Transverse colon (tissue), 4 donors: ENCODE measurements at places on chromosomes 12 and 14. TPM values are rescaled to one million over a fixed set of nuclear protein-coding genes. Genes with fewer than 3 reads are reported as not detected.

DNA sequence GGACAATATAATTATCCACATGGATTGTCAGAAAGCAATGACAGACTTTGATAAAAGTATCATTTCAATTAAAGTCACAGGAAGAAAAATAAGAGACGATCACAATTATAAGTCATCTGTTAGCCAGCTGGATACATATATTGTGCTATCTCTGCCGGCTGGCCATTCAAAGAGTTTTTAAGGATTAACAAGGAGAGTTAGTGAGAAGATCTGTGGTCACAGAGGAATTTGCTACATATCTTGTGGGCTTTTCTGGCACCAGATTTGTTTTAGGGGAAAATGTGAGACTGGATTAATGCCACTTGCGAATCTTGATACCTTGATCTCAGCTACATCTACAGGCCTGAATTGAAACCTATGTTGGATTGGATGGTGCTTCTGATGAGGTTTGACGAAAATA, 90.9 kb upstream of the MANSC4 start:
- DNase-seq, result no peak

DNA sequence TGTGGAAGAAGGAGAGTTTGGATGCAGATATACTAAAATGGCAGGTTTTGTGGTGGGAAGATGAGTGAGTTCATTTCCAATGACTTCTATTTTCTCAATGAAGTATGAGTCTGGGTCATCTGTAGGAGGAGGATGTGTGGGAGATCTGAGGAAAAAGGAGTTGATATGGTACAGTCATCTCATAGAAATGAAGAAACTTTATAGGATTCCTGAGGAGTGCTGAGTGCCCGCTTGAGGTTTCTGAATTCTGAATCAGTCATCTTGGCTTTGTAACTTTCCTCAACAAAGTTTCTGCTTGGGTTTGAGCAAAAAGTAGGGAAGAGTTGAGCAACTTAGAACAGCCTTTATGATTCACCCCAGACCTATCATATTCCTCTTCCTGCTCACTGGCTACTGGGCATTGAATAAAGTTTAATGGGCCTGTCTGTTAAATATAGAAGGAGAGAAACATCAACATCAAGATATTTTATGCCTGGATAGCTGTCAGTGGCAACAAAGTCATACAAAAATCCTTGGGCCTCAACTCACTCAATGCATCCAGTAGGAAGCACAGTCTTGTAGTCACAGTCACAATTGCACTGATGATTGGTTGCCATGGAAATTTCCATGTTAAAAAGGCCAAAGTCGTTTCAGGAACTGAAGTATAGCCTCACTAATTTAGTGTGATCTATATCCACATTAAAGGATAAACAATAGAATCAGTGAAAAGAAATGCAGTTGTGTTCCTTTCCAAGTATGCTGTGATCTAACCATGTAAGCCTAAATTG, 284.7 kb downstream of the DUSP6 start:
- no peak for DNase-seq

DNA sequence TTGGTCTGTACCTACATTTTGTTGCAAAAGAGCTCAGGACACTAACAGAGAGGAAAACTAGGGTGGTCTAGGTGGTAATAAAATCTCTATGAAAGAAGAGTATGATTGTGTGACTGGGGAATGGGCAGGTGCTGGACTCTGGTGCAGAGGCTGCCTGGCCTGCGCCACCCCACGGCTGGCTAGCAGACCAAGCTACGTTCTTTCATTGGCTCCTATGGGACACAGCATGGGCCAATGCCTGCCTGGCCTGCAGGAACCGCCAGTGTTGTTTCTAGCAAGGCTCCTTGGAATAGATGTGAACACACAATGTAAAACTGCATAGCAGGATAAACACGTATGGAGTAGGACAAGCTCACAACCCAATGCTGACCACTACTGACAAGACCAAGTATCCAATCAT, 51.7 kb upstream of the CORO1C start:
- no peak for DNase-seq

GRCh38 chr12:110282300-110282860, 1.3 kb downstream of the ATP2A2 start:
- DNase-seq, result no peak

- DNase-seq, result peak; percentile 31
Observed at GRCh38 chr12:123150275-123150743, 581 bp downstream of the PITPNM2 start.

DNA sequence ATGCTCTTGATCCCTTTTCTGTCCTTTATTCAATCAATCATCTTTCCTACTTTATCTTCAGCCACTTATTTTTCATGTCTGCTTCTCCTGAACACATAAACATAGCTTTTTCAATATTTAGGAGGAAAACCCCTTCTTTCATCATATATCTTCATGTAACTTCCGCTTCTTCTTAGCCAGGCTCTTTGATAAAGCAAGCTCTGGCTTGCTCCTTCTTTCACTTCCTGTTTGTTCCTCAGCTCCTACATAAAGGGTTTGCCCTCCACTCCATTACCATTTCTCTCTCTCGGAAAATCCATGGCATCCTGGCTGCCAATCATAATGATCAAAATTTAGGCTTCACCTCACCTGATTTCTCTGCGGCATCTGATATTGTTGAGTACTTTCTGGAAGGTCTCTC, 33.7 kb upstream of the HELB start:
- no peak for DNase-seq

DNA sequence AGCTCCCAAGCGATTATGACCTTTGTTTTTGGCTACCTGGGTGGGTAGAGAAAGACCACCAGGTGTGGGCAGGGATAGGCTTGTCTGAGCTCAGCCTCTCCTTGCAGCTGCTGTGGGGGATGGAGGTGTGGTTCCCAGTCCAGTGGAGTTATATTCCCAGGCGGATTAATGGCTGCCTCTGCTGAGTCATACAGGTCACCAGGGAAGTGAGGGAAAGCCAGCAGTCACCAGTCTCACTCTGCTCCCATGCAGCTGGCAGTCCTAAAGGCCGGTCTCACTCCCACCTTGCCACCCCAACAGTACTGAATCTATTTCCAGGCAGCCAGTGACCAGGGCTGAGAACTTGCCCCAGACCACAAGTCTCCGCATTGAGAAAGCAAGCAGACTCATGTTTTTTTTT, 399.2 kb downstream of the VRK1 start:
- no peak for DNase-seq

DNA sequence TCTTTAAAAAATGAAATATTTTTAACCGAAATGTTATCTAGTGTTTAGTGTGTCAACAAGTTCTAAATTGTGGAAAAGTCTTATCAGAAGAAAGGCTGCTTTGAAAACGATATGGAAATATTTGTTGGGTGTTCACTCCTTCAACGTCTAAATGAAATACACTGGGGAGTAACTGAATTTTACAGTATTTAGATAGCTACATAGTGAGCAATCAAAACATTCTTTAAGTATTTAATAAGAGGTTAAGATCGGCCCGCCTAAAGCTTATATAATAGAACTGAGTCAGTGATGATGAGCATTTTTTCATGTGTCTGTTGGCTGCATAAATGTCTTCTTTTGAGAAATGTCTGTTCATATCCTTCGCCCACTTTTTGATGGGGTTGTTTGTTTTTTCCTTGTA, 228.3 kb downstream of the RAD51B start:
- no peak for DNase-seq

- no peak for DNase-seq
Observed at GRCh38 chr12:39235990-39236767, 206.7 kb downstream of the KIF21A start.

- DNase-seq, result no peak
Observed at GRCh38 chr14:96953087-96953874, 156.1 kb downstream of the VRK1 start.

GRCh38 chr14:24325963-24326362, 8.9 kb downstream of the ADCY4 start:
- no peak for DNase-seq

- no peak for DNase-seq
Observed at GRCh38 chr14:50633954-50634353, 34.2 kb downstream of the SAV1 start.

GRCh38 chr12:92121826-92122225, 23.8 kb downstream of the BTG1 start:
- DNase-seq, result no peak

DNA sequence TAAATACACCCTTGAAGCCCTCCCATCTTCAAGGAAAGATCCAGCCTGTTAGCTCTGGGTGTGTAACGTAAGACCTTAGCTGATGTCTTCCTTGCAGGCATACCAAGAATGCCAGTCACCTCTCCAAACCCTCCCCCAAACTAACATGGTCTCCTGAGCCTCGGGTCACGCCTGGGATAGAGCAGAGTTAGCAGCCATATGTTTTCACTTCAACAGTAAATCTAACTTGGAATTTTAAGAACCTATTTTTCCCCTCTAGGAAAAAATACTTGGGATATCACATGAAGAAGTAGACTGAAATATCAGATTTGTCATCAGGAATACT, 27.9 kb downstream of the BCL2L14 start:
- DNase-seq, result no peak

- no peak for DNase-seq
Observed at GRCh38 chr12:21852251-21852650, 77.7 kb upstream of the KCNJ8 start.

GRCh38 chr14:73125746-73126145, 10.6 kb upstream of the PSEN1 start:
- no peak for DNase-seq

DNA sequence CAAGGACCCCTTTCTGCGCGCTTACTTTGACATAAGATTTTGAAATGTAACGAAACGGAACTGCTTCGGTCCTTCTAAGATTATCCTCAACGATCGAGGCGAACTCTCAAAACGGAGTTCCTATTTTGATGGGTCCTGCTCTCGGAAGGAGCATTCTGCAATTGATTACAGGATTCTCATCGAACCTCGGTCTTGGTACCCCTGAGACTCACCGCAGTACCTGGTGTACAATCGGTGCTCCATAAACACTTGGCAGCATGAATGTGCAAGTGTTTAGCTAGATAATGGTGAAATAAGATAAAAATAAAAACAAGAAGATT, 530 bp upstream of the NEMF start:
- DNase-seq, result no peak

DNA sequence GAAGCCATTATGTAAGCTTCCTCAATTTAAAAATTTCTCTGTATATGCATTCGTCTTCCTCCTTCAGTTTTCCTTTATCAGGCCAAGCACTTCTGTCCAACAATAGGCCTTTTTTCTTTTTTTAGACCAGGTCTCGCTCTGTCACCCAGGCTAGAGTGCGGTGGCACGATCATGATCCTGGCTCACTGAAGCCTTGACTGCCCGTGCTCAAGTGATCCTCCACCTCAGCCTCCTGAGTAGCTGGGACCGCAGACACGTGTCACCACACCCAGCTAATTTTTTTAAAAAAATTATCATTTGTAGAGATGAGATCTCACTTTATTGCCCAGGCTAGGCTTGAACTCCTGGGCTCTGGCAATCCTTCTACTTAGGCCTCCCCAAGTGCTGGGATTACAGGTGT, 25.8 kb downstream of the TAOK3 start:
- DNase-seq, result no peak

DNA sequence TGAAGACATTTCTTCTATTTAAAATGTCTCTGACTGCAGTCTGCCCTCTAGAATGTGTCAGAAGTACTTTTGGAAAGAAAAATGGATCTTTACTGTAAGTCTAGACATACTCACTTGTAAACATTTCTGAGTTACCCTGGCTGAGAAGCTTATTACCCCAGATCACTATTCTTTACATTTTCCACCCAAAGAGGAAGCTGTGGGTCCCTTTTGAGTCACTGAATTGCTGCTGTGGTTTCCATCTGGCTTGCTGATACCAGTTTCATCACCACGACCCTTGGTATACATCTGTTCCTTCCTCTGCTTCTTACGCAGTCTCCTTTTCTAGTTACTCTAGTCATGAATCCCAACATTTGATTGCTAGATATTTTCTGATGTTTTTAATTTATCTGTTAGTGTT, 20.2 kb upstream of the CLEC4D start:
- DNase-seq, result no peak

GRCh38 chr12:13631873-13632272, 349.5 kb downstream of the GRIN2B start:
- no peak for DNase-seq

DNA sequence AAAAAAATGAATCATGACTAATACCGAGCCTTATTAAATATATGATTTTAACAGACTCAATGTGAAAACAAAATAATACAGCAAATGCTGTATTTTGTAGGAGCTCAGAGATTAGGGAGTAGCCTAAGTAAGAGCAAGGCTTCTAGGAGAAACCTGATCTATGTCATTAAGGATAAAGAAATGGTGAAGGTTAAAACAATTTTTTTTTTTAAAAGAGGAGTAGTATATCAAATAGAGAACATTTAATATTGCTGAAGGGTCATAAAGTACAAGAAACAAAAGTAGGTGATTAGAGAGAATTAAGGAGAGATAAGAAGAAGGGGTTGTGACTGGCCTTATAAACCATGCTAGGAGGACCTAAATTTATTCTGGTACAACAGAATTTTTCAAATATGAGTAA, 39.1 kb downstream of the PPP1R12A start:
- no peak for DNase-seq

DNA sequence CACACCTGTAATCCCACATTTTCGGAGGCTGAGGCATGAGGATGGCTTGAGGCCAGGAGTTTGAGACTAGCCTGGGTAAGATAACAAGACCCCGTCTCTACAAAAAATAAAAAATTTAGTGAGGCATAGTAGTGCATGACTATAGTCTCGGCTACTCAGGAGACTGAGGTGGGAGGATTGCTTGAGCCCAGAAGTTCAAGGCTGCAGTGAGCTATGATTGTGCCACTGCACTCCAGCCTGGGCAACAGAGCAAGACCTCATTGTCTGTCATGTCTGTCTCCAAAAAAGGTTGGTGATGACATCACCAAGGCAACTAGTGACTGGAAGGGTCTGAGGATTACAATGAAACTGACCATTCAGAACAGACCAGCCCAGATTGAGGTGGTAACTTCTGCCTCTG, 83.5 kb upstream of the COCH start:
- no peak for DNase-seq

- DNase-seq, result no peak
Observed at GRCh38 chr12:28227251-28227650, 37.0 kb downstream of the CCDC91 start.

DNA sequence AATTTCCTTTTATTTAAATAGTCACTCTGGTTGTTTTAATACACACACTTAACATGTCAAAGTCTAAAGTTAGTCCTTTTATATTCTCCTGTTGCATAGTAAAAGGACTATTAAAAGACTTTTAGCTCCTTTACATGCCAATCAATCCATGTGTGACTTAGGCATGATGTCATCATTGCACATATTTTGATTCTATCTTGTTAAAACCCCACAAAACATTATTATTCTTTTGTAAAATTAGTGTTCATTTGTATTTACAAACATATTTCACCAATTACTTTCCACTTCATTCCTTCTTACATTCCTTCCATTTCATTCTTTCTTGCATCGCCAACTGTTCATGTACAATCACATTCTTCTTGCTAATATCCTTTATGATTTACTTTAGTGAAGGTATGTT, 39.6 kb downstream of the TC2N start:
- no peak for DNase-seq

- DNase-seq, result no peak
Observed at GRCh38 chr12:94222351-94223084, 74.1 kb downstream of the PLXNC1 start.

GRCh38 chr14:23539248-23540140, 12.1 kb downstream of the ZFHX2 start:
- no peak for DNase-seq

- DNase-seq, result peak; percentile 86
Observed at GRCh38 chr12:118052324-118053070, 8.5 kb downstream of the WSB2 start.

Gene CIDEB
- 168 TPM for total RNA-seq

Gene C14orf180
- 0.32 TPM for total RNA-seq

Gene PLXNC1
- total RNA-seq, result 3.3 TPM

Gene MIPOL1
- 10.2 TPM for total RNA-seq

Gene ACVRL1
- 440 TPM for total RNA-seq

Gene CCDC197
- total RNA-seq, result not detected

Gene LYZ
- total RNA-seq, result 24.5 TPM

Gene MGAT4C
- 0.16 TPM for total RNA-seq

Gene INSM2
- total RNA-seq, result not detected

Gene PGF
- 10.5 TPM for total RNA-seq

Gene TAS2R31
- 4.5 TPM for total RNA-seq
